Stimulated activated CD4-positive, alpha-beta T cell treated with anti-CD3 and anti-CD28 coated beads, TNF-alpha, amount 100 ng/mL, for 4 hours (primary cell): ENCODE measurements at places on chromosomes 5 and 9.

DNA sequence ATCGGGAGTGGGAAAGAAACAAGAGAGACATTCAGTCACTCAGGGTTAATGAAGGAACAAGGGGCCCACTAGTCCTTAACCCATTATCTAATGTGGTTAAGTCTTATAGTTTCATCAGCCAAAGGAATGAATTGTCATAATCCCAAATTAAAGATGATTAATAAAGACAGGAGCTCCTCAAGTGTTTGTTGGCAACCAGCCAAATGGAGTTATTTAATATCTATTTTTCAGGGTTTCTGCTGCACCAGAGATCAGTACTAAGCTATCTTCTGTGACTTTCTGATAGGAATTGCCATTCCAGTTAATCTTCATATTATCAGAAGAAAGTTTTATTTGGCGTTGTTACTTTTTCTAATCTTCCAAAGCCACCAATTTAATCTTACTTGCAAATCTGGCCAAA, 34.0 kb upstream of the FCHO2 start:
- no peak for DNase-seq

- DNase-seq = no peak
These were observed 145.5 kb downstream of the DCP2 start for GRCh38 chr5:113122053-113122452.

DNA sequence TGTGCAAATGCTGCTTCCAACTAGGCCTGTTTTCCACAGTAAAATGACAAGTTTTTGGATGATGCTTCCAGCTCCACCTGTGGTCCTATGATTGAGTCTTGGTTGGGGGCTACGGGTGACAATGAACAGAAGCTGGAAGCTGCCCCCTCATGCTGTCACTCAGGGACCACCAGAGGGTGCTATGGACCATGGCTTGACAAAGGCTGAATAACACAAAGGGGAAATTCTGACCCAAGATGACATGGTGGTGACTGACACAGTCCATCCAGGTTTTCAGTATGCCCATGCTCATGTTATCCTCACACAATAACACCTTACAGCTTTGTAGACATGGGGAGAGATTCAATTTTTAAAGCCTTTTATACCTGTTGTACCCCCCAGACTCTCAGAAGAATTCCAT, 23.9 kb upstream of the SAP30L start:
- DNase-seq = no peak

DNA sequence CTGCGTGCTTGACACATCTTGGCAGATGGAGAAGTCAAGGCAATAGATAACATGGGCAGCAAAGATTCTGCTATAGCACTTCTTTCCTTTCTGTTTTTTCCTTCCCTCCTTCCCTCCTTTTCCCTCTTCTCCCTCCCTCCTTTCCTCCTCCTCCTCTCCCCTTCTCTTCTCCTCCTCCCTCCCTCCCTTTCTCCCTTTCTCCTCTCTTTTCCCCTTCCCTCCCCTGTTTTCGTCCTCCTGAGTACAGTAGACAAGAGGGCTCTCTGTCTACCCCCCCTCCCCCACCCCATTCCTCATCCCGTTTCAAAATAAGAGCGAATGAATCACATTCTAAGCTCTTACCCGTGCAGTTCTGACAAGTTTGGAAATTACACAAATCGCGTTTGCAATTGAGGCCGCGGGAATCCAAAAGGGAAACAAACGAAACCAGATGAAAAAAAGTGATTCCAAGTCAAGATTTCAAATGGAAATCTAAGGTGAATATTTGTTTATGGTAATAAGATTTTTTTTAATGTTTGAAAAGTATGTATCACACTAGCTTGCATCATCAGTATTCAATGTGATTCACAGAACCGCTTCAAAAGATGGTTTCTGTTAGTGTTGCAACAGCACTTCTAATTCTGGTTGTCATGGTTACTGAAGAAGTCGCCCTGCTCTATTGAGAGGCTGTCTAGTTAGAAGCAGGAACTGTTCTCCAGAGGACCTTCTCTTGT, 1.3 kb downstream of the NIM1K start:
- no peak for DNase-seq

GRCh38 chr9:133521122-133522072, 3.4 kb downstream of the MYMK start:
- no peak for DNase-seq

- no peak for DNase-seq
These were observed 128.3 kb downstream of the TLE1 start for GRCh38 chr9:81560851-81561732.

GRCh38 chr9:68502279-68502678, 38.4 kb downstream of the TMEM252 start:
- DNase-seq = no peak
